ENCODE measurements at places on chromosomes 3 and 15. TPM values are rescaled to one million over a fixed set of nuclear protein-coding genes. Genes with fewer than 3 reads are reported as not detected.

GRCh38 chr15:40340740-40341400 is at the start of gene CCDC9B:
TSS of gene CCDC9B (minus strand) at chr15:40340939. CDS start at chr15:40340819, 120 bp downstream.
- H3K27me3 ChIP-seq: peaks cover 6% of the 10 kb centered on the region
- peak within 1 kb of the TSS; percentile 80 for H3K27ac ChIP-seq
- peak within 1 kb of the TSS; percentile 68 for H3K4me3 ChIP-seq
- no peaks in the 10 kb centered on the region for H3K36me3 ChIP-seq

DNA sequence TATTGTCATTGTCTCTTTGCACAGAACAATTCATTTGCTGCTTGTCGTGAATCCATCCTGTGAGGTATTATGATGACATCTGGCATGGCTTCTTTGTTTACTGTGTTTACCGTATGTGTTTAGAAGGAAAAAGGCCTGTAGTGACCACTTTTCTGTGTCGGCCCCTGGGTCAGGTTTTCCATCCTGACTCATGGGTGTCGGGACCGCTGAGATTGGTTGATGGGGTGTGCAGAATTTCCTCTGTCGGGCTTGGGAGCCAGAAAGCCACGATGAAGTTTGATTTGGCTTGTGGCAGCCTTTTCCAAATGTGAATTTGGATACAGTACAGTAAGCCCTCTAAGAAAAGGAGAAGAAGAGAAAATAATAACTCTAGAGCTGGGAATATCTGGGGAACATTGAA is 113.5 kb downstream of the FNDC3B start:
- H3K27me3 ChIP-seq: no peaks in the 10 kb centered on the region
- peaks cover 9% of the 10 kb centered on the region for H3K4me1 ChIP-seq
- DNase-seq: no peak
- peak overlapping the region; percentile 1 for H3K4me3 ChIP-seq
- peak overlapping the region; percentile 13 for H3K27ac ChIP-seq
- H3K36me3 ChIP-seq: no peaks in the 10 kb centered on the region

- DNase-seq: peak; percentile 83
- H3K27me3 ChIP-seq: peaks cover 2% of the 10 kb centered on the region
- H3K4me3 ChIP-seq: peak within 1 kb of the TSS; percentile 96
- peak within 1 kb of the TSS; percentile 80 for H3K27ac ChIP-seq
These were observed at the start of gene CDV3 for GRCh38 chr3:133573629-133574194. TSS of gene CDV3 (plus strand) at chr3:133573686. CDS start at chr3:133574045, 359 bp downstream.

INKA1 gene
- total RNA-seq: 4.2 TPM

UPK1B gene
- total RNA-seq: not detected

NOX5 gene
- total RNA-seq: not detected

ARHGEF26 gene
- 4.4 TPM for total RNA-seq

GRCh38 chr3:127986803-127987202 is 65.4 kb upstream of the SEC61A1 start:
- no peak for DNase-seq
- H3K27ac ChIP-seq: no peak overlapping the region
- no peak overlapping the region for H3K4me3 ChIP-seq
- peaks cover 4% of the 10 kb centered on the region for H3K27me3 ChIP-seq

RFX7 gene
- total RNA-seq: 34.1 TPM

FGF7 gene
- total RNA-seq: 0.07 TPM

CHRM5 gene
- total RNA-seq: not detected

IGSF11 gene
- total RNA-seq: 8.2 TPM

DNA sequence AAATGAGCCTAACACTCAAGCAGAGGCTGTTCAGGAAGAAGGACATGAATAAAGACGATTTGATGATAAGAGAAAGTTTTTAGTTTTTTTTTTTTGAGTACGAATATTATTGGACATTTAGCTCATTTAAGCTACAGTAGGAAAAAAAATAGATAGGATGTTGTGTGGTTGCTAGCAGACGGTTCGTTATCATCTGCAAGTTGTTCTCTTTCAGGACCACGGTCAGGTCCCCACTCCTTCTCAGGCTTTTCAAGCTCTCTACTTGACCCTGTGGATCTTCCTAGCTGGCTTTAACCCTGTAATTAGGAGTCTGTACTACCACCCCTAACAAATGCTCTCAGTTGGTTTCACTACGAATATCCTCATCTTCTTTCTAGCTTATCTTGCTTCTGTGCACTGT is 1.1 kb downstream of the KCNH8 start:
- H3K27ac ChIP-seq: peak overlapping the region; percentile 93
- H3K4me1 ChIP-seq: peaks cover 7% of the 10 kb centered on the region
- DNase-seq: no peak
- peak overlapping the region; percentile 94 for H3K4me3 ChIP-seq
- peaks cover 8% of the 10 kb centered on the region for H3K27me3 ChIP-seq

C3orf70 gene
- total RNA-seq: 44.5 TPM

SCAANT1 gene
- total RNA-seq: not detected

GRCh38 chr3:170773682-170774425 is 96.1 kb downstream of the RPL22L1 start:
- DNase-seq: no peak
- no peak overlapping the region for H3K4me3 ChIP-seq
- no peaks in the 10 kb centered on the region for H3K4me1 ChIP-seq
- H3K36me3 ChIP-seq: no peaks in the 10 kb centered on the region

NR2F2 gene
- total RNA-seq: 1.9 TPM

CHRNA3 gene
- total RNA-seq: 208 TPM

GRCh38 chr3:57917601-57918000 is 90.6 kb upstream of the FLNB start:
- no peaks in the 10 kb centered on the region for H3K27me3 ChIP-seq
- H3K4me3 ChIP-seq: no peak overlapping the region
- no peak overlapping the region for H3K27ac ChIP-seq
- H3K36me3 ChIP-seq: no peaks in the 10 kb centered on the region
- no peak for DNase-seq

- H3K27ac ChIP-seq: no peak overlapping the region
- H3K4me1 ChIP-seq: no peaks in the 10 kb centered on the region
- no peaks in the 10 kb centered on the region for H3K36me3 ChIP-seq
These were observed 350.7 kb upstream of the AZI2 start for GRCh38 chr3:28699283-28699682.

DNA sequence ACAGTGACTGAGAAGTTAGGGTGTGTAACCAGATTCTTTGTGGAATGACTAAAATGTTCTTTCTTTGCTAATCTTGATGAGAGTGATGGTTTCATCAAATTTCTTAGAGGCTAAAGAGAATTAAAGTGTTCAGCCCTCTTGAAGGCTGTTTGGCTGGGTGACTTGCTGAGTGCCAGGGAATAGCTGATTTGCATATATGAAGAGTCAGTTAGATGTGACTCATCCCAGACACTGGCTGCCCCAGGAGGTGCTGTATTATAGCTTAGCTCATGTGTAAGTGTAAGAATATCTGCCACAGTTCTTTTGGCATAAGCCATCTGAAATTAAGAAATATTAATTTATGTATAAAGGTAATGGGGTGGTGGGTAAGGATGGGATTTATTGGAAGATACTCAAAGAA is 535.1 kb downstream of the NLGN1 start:
- H3K4me3 ChIP-seq: no peak overlapping the region
- DNase-seq: peak; percentile 19
- H3K27ac ChIP-seq: no peak overlapping the region
- peaks cover 12% of the 10 kb centered on the region for H3K4me1 ChIP-seq
- no peaks in the 10 kb centered on the region for H3K27me3 ChIP-seq

GRCh38 chr3:67375976-67376375 is 278.4 kb downstream of the SUCLG2 start:
- H3K4me1 ChIP-seq: peaks cover 10% of the 10 kb centered on the region
- H3K4me3 ChIP-seq: no peak overlapping the region
- no peak for DNase-seq
- H3K27me3 ChIP-seq: no peaks in the 10 kb centered on the region
- no peak overlapping the region for H3K27ac ChIP-seq
- H3K36me3 ChIP-seq: no peaks in the 10 kb centered on the region

GRCh38 chr3:30346933-30347320 is 259.5 kb upstream of the TGFBR2 start:
- H3K4me3 ChIP-seq: no peak overlapping the region
- no peaks in the 10 kb centered on the region for H3K36me3 ChIP-seq
- H3K27ac ChIP-seq: no peak overlapping the region
- DNase-seq: no peak
- H3K27me3 ChIP-seq: no peaks in the 10 kb centered on the region

TOPBP1 gene
- total RNA-seq: 33.9 TPM

DNA sequence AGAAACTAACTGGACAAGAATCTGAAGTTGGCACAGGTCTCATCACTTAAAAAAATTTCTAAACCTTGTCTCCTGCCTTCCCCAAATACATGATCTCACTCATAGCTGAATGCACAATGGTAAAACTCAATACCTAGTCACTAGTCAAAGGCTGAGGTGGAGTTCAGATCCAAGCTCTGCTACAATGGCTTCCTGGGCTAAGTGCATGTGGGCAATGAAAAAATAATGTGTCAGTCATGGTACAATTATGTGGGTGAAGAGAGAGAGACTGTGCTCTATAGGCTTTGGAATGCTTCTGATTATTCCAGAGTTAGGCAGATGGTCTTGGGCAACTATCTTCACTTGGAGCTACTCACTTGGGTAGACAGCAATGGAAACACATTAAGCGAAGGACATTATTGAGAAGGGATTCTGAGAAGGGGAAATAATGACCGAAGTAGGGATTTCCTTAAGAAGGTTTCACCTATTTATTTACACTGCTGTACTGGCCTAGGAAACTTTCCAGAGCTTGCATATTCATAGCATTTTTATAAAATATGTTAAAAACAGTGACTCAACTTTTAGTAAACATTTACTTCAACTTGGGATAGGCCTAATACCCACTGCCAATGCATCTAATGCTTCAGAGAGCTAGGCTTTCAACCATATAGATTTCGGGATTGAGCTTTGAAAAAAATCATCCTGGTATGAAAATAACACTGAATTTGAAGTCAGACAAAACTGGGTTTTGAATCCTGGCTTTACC is 58.7 kb upstream of the PLXND1 start:
- H3K4me3 ChIP-seq: no peak overlapping the region
- no peaks in the 10 kb centered on the region for H3K4me1 ChIP-seq
- H3K27ac ChIP-seq: no peak overlapping the region
- peaks cover under 1% of the 10 kb centered on the region for H3K36me3 ChIP-seq
- no peaks in the 10 kb centered on the region for H3K27me3 ChIP-seq
- DNase-seq: no peak

- no peaks in the 10 kb centered on the region for H3K36me3 ChIP-seq
- DNase-seq: peak; percentile 83
- peaks cover 83% of the 10 kb centered on the region for H3K4me1 ChIP-seq
- H3K4me3 ChIP-seq: peak overlapping the region; percentile 96
These were observed 107.0 kb downstream of the IQSEC1 start for GRCh38 chr3:12965999-12966846.

DNA sequence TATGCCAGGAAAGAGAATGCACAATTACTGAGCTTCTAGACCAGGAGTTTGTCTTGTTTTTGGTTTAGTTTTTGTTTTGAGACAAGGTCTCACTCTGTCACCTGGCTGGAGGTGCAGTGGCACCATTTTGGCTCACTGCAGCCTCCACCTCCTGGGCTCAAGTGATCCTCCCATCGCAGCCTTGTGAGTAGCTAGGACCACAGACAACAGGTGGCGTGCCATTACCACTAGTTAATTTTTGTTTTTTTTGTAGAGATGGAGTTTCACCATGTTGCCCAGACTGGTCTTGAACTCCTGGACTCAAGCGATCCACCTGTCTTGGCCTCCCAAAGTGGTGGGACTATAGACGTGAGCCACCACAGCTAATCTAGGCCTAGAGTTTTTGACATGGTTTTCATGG is 104.4 kb upstream of the CCDC54 start:
- peaks cover 8% of the 10 kb centered on the region for H3K4me1 ChIP-seq
- DNase-seq: no peak
- no peak overlapping the region for H3K27ac ChIP-seq
- no peaks in the 10 kb centered on the region for H3K36me3 ChIP-seq
- H3K27me3 ChIP-seq: no peaks in the 10 kb centered on the region

DNA sequence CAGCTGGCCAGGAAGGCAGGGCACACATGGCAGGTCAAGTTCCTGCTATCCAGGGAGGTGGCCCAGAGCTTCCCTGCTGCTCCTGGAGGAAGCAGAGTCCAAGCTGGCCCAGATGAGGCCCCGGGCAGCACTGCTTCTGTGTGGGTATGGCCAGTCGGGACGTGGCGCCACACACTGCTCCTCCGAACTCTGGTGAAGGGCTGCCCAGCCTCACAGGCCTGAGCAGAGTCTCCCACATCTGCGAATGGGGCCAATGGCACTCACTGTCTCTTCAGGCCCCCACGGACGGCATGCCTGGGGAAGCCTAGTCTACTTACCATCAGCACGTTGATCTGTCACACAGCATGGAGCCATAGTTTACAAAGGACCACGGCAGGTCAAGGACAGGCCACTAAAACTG is 2.5 kb upstream of the PLA2G4F start:
- H3K36me3 ChIP-seq: no peaks in the 10 kb centered on the region
- no peak for DNase-seq
- no peak overlapping the region for H3K4me3 ChIP-seq
- H3K4me1 ChIP-seq: no peaks in the 10 kb centered on the region
- H3K27me3 ChIP-seq: peaks cover 2% of the 10 kb centered on the region

DNA sequence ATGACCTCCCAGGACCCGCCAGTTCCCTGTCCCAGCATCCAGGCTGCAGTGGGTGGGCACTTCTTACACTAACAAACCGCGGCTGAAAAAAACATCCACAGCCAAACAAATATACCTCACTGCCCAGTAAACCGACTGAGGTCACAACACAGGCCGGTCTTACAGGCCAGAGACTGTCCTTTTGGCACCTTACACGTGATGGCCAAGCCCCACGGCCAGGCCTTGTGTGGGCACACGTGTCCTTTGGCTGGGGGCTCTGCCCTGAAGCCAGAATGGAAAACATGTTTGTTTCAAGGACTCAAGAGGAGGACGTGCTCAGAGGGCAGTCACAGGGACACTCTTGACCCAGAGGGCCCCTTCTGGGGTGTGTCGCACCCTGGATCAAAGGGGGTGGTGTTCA is 9.8 kb downstream of the SLC38A3 start:
- H3K4me1 ChIP-seq: no peaks in the 10 kb centered on the region
- H3K4me3 ChIP-seq: no peak overlapping the region
- no peak for DNase-seq
- H3K36me3 ChIP-seq: no peaks in the 10 kb centered on the region

GRCh38 chr15:86743283-86743903 is 663.7 kb downstream of the AGBL1 start:
- H3K4me3 ChIP-seq: no peak overlapping the region
- no peaks in the 10 kb centered on the region for H3K27me3 ChIP-seq
- H3K27ac ChIP-seq: no peak overlapping the region
- H3K4me1 ChIP-seq: no peaks in the 10 kb centered on the region

DNA sequence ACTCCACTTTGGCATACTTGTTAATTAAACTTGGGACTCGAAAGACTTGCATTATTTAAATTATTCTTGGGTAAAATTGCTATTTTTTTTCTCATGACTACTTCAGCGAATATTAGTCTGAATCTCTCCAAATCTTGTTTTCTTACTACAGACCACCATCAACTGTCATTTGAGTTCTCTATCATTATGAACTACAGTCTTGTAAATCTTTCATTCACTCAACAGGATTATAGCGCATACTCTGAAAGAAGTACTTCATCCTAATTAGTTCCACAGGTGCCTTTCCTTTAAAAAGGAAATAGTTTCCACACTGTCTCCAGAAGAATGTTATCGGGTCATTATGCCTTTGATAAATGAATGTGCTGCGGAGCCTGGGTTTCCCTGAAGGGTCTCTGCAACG is 149.5 kb downstream of the NLGN1 start:
- no peaks in the 10 kb centered on the region for H3K36me3 ChIP-seq
- no peaks in the 10 kb centered on the region for H3K4me1 ChIP-seq
- DNase-seq: no peak
- H3K27ac ChIP-seq: no peak overlapping the region
- H3K4me3 ChIP-seq: no peak overlapping the region
- H3K27me3 ChIP-seq: no peaks in the 10 kb centered on the region

- no peaks in the 10 kb centered on the region for H3K36me3 ChIP-seq
- H3K4me3 ChIP-seq: no peak overlapping the region
- H3K27me3 ChIP-seq: no peaks in the 10 kb centered on the region
- no peak overlapping the region for H3K27ac ChIP-seq
- H3K4me1 ChIP-seq: peaks cover 17% of the 10 kb centered on the region
- no peak for DNase-seq
These were observed 59.6 kb downstream of the ETFA start for GRCh38 chr15:76251717-76252116.

All from glutamatergic neuron (in vitro differentiated cells).